ENCODE measurements at places on chromosomes 5 and 9.

DNA sequence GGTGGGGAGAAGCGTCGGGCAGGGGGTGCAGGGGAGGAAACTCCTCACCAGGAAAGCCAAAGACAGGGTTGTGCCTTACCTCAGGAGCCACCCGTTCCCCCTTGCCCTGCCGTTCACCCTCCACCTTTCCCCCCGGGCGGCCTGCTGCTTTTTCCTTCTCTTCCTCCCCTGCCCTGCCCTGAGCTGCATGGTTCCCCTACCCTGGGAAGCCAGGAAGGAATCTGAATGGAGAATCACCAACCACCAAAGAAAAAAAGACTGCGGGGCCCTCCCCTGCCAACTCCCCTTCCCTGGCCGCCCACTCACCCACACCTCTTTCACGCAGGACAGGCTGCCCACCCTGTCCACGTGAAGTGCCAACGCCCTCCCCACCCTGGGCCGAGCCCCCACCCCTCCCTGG, 820 bp upstream of the NFX1 start:
- no peak for DNase-seq

DNA sequence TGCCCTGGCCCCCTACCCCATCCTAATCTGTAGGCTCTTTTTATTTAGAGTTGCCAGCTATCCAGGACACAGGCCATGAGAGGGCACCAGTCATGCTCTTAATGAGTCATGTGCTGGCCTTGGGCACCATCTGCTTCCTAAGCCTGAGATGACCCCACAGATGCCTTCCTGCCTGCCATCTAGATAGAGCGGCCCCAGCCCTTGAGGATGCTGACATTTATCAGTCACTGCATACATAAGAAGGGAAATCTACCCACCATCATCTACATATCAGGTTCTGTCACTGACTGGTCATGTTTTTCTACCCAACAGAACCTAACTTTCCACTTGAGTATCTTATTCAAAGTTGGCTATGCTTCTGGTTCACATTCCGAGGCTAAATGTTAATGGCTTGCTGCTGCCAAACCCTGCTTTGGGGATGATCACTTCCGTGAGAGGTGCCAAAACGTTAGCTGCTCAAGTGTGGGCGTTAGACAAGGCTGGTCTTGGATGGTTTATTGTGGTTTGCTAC, 49.9 kb upstream of the TTC23L start:
- DNase-seq = no peak

GRCh38 chr5:6604946-6605345, 27.9 kb downstream of the NSUN2 start:
- DNase-seq = no peak

GRCh38 chr9:86637515-86637914, 283.3 kb upstream of the TUT7 start:
- DNase-seq = no peak

DNA sequence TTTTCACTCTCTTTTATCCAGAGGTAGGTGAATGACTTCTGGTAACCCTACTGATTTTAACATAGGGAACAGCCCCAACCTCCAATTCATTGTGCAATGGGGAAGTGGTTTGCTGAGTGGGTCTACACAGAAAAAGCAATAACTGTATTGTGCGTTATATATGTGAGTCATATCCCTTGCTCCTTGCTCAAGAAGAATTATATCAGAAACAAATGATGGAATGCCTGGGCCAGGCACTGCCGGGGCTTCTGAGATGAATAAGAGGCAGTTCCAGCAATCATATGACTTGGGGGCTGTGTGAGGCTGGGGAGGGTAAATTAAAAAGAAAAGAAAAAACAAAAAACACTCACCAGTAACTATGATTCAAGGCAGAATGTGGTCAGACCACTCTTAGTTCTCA, 79.2 kb upstream of the ABCA1 start:
- peak; percentile 86 for DNase-seq

DNA sequence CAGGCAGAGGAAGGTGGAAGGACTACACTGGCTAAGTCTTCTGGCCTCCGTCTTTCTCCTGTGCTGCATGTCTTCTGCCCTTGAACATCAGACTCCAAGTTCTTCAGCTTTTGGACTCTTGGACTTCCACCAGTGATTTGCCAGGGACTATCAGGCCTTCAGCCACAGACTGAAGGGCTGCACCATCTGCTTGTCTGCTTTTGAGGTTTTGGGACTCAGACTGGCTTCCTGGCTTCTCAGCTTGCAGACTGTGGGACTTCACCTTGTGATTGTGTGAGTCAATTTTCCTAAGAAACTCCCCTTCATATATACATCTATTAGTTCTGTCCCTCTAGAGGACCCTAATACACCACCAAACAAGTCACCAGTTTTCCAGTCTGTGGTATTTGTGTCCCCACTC, 9.7 kb upstream of the ANKDD1B start:
- DNase-seq = no peak

DNA sequence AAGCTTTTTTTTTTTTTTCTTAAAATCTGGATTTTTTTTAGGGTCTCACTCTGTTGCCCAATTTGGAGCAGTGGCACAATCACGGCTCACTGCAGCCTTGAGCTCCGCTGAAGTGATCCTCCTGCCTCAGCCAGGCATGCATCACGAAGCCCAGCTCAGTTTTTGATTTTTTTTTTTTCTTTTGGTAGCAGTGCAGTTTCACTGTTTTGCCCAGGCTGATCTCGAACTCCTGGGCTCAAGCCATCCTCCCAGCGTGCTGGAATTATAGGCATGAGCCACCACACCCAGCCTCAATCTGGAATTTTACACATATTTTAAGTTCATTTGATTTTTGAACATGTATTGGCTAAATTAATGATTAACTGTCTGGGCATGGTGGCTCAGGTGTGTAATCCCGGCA, 36.3 kb downstream of the TRIO start:
- no peak for DNase-seq

- no peak for DNase-seq
Measured at GRCh38 chr9:110897943-110898342, 140.3 kb downstream of the LPAR1 start.

DNA sequence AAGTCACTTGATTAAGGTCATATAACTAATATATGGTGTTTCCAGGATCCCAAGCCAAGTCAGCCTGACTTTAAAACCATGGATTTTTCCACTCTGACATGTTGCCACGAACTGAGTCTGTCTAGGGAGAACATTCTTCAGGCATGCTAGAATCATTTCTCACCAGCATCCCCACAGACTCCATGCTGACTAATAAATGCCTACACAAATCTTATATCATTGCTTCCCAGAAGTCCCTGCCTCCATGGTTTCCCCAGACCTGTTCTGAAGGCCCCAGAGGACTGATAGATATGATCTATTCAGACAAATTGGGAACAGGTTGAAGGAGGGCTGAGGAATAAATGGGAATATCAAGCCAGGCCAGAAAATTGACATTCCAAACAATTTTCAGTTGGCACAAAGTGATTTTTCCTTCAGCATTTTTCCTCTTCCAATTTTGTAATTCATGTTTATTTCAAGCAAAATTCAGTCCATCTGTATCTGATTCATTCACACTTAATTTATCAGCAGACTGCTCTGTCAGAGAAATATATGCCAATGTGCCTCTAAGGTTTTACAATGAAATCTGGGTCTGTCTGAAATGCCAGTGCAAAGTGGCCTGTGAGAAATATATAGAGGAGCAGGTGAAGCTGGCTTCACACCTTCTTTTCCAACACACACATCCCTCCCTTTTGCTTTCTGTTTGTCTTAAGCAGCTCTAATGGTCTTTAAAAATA, 413.6 kb upstream of the TNC start:
- DNase-seq = peak; percentile 95

DNA sequence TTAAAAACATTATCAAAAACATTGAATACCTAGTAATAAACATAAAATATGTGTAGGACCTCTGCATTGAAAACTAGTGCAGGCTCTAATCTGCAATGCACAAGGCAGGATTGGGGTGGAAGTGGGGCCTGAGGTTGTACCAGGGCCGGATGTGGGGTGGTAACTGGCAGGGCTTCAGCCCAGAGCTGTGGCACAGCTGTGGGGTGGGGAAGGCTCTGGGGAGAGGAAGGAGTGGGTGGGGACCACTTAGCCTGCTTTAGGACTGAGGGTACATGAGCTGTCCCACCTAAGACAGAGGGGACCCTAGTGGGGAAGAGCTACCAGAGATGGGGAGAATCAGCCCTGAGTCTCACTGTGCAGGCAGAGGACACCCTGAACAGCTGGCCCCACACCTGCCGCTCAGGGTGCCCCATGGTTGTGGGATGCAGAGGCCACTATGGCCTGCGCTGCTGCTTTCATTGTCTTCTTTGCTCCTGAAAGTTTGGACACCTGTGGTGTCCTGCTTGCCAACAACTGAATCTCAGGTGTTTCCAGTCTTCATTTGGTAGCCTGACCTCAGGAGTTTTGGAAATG, 311.4 kb downstream of the TLE4 start:
- DNase-seq = no peak

- no peak for DNase-seq
Measured at GRCh38 chr5:37316027-37316426, 54.9 kb downstream of the NUP155 start.

DNA sequence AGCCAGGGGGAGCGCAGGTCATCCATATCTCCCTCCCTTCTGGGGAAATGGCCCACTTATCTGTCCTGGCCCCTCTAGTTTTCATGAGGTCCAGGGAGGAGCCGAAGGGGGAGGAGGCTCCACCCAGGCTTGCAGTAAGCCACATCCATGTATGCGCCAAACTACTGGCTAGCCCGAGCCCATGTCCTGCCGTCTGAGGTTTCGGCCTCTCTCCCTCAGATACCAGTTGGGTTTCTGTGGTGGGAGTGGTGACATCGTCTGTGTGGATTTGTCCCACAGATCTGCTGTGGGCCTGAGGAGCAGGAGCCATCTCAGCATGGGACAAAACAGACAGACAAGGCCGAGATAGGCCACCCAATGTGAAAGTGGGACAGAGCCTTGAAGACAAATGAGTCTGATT, 78.3 kb upstream of the ORM1 start:
- no peak for DNase-seq

DNA sequence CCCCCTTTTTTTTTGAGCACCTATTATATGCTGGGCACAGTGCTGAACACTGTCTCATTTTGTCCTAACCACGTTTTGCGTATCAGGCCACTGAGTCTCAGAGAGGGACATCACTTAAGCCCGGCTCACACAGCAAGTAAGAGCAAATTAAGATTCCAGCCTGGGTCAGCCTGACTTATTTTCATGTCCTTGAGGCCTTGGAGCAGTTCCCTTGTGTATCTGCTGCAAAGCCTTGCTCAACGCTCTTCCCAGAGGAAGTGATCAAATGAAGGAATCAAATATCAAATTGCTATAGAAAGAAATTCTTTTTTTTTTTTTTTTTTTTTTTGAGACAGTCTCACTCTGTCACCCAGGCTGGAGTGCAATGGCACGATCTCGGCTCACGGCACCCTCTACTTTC, 30.7 kb downstream of the ERGIC1 start:
- DNase-seq = no peak

- no peak for DNase-seq
Measured at GRCh38 chr5:620586-621180, 8.5 kb downstream of the CEP72 start.

DNA sequence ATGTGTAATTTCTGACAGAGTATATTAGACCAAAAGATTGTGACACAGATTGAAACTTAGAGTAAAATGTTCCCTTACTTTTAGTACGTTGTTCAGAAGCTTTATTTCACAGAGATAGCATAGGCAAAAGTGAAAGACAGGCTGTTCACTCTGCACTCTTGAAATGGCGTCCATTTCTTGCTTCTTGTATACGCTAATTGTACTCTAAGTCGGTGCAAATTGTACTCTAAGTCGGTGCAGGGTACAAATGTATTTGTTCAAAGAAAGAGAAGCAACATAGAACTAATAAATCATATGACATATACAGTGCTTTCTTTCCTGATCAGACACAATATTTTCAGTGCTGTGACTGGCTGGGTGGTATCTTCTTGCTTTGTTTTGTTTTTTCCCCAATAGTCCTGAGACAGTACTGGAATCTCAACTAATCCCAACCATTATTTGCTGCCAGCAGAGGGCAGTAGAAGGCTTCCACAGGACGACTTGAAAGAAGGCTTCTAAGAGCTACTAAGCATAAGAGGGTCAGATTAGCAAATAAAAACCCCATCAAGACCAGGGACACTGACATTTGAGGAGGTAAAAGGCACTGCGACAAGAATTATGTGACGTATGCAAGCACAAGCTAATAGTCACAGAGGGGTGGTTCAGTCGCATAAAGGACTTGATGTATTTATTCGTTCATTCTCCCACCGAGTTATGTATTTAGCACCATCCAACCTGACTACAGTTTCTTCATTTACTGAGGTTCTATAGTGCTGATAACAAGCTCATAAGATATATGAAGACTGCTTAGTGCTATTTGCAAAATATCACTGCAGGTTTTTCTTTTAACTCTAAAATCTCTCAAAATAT, 831.8 kb downstream of the TAF11L14 start:
- peak; percentile 23 for DNase-seq
